Aorta (tissue), 5 donors: ENCODE measurements at places on chromosomes 5 and 9. TPM values are rescaled to one million over a fixed set of nuclear protein-coding genes. Genes with fewer than 3 reads are reported as not detected.

DNA sequence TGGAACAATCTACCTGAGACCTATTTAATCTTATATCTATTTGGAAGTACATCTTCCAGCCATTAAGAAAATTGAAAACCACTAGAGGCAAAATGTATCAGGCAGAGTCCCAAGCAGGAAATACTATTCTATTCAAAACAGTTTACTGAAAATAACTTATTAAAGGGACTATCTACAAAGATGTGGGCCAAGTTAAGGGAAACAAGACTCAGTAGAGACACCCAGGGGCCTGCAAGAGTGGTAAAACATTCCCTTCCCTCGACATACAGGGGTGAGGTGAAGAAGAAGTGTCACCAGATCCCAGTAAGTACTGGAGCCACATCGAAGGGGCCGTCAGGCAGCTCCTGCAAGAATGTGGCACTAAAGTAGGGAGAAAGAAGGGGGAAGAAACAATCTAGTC lies 12.1 kb upstream of the NRG2 start:
- DNase-seq = no peak
- no peak overlapping the region for H3K27ac ChIP-seq

DNA sequence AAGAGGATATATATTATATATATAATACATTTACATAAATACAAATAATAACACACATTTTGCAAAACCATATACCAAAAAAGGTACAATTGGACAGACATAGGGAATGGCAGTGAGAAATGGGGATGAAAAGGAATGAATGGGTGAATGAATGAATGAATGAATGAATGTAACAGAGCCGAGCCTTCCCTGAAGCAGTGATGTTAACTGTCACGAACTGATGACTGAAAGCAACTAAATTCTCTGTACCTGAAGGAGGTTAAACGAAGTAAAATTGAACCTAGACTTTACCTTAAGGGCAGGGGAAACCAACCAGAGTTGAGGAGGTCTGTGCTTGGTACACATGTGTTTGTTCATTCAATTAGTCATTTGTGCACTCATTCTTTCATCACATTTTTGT lies 169.6 kb upstream of the TBC1D2 start:
- H3K36me3 ChIP-seq = no peaks in the 10 kb centered on the region
- no peak overlapping the region for H3K27ac ChIP-seq
- no peak overlapping the region for H3K4me3 ChIP-seq
- DNase-seq = no peak

Gene PCSK1
- 1.8 TPM for total RNA-seq

Gene MXD3
- total RNA-seq = 9.1 TPM

DNA sequence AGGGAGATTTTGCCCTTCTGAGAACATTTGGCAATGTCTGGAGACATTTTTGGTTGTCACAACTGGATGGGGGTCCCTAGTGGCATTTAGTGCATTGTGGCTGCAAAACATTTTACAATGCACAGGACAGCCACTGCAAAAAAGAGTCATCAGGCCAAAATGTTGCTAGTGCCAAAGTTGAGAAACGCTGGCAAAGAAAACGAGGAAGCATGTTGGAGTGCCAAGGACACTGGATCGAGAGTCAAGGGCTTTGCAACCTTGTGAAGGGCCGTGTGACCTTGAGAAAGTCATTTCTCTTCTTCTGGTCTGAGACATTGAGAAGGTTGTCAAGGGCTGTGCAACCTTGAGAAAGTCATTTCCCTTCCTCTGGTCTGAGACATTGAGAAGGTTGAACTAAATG lies 45.7 kb upstream of the FRRS1L start:
- H3K4me1 ChIP-seq = no peaks in the 10 kb centered on the region
- no peak overlapping the region for H3K27ac ChIP-seq
- no peaks in the 10 kb centered on the region for H3K36me3 ChIP-seq
- H3K4me3 ChIP-seq = no peak overlapping the region

Gene LHX3
- total RNA-seq = not detected
